Activated CD4-positive, alpha-beta memory T cell treated with anti-CD3 and anti-CD28 coated beads for 36 hours (primary cell): ENCODE measurements at places on chromosomes 2 and 18.

DNA sequence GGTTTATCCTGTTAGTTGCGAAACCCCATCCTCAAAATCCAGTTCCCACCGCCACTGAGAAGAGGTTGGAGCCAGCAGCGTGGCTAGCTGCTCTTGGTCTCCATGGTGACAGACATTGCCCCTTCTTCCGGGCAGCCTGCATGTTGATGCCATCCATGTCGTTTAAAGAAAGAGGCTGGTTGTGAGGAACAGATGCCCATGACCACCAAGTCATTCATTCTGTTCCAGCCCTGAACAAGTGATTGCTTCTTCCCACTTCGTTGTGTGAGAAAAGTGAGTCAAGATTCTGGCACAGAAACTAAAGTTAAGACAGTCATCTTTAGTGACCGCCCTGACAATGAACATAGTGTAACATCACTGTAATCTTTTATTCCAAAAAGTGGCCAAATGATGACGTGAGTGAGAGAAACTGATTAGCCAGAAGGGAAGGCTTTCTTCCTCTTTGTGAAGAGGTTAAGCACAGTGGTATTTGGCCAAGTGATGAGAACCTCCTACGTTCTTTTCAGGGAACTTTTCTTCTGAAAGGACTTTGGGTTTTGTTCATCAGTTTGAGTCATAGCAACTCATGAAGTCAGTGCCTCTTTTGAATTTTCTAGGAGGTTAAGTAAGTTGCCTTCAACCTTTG, 272.5 kb downstream of the GALR1 start:
- no peak for DNase-seq

DNA sequence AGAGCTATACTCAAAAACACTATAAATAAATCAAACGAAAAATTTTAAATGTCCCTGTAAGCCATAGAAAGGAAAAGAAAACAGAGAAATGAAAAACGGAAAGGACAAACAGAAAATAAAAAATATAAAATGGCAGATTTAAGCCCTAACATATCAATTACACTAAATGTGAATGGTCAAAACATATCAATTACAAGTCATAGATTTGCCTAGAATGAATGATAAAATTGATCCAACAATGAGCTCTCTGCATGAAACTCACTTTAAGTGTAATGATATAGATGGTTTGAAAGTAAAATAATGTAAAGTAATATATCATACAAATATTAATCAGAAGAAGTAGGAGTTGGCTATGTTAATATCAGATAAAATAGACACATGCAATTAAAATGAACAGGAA, 54.2 kb upstream of the TCF4 start:
- DNase-seq, result no peak

DNA sequence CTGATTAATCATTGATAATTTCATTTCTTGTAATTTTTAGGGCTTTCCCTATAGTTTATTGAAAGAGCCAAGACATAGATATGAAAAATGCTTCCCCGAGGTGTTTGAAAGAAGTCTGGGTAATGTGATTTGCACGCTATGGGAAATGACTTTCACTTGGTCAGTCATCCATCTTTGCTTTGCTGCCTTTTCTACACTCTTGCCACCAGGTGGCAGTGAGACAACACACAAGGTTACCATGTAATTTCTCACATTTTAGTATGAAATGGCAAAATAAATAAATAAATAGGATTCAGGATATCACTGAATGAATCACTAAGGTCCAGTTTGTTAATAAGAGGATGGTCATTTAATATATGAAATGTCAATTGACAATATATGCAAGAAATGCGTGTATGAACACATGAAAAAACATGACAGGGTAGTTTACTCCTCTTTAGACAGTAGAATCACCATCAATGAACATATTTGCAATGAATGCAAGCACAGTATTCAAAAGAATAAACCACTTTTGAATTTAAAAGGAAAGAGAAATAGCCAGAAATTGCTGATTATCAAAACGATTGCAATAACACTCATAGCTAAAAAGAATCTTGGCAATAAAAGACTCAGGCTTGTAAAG, 52.2 kb upstream of the KCNH7 start:
- DNase-seq, result no peak

DNA sequence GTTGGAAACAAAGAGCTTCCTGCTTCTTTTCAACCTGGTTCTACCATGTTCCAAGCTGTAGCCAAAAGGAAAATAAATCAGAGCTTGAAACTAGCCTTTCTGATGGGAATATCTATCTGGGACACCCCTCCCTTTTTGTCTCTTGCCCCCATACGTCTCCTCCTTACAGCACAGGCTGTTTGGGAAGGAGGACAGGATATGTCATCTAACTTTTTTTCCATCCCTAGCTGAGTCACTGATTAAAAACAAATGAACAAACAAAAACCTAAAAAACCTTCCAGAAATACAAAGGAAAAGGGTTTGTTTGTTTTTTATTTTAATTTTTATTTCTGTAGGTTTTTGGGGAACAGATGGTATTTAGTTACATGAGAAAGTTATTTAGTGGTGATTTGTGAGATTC, 151.6 kb downstream of the FAM210A start:
- no peak for DNase-seq

GRCh38 chr2:238284802-238285515, 3.5 kb downstream of the PER2 start:
- DNase-seq, result no peak

DNA sequence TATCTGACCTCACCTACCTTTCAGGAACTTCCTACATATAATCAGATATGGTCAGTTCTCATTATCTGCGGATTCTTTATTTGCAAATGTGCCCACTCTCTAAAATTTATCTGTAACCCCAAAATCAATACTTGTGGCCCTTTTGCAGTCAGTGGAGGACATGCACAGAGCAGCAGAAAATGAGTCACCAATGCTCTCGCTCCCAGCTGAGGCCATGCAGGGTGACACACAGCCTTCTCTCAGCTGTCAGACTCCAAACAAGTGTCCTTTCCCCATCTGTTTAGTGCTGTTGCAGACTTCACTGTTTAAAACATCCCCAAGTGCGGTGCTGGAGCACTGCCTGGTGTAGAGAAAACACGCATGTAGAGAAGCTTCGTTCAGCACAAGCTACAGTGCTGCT, 171.9 kb upstream of the SALL3 start:
- no peak for DNase-seq

DNA sequence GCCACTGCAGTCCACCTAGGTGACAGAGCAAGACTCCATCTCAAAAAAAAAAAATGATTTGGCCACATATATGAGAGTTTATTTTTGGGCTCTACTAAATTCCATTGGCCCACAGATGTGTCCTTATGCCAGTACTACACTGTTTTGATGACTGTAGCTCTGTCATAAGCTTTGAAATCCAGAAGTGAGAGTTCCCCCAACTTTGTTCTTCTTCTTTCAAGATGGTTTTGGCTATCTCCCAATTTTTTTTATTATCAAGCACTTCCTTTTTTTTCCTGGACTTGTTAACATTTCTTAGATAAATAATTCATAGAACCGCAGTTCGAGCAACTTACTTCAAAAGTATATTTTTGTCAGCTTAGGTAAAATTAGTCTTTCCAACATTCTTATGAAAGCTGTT, 96.9 kb downstream of the TSHZ1 start:
- no peak for DNase-seq

DNA sequence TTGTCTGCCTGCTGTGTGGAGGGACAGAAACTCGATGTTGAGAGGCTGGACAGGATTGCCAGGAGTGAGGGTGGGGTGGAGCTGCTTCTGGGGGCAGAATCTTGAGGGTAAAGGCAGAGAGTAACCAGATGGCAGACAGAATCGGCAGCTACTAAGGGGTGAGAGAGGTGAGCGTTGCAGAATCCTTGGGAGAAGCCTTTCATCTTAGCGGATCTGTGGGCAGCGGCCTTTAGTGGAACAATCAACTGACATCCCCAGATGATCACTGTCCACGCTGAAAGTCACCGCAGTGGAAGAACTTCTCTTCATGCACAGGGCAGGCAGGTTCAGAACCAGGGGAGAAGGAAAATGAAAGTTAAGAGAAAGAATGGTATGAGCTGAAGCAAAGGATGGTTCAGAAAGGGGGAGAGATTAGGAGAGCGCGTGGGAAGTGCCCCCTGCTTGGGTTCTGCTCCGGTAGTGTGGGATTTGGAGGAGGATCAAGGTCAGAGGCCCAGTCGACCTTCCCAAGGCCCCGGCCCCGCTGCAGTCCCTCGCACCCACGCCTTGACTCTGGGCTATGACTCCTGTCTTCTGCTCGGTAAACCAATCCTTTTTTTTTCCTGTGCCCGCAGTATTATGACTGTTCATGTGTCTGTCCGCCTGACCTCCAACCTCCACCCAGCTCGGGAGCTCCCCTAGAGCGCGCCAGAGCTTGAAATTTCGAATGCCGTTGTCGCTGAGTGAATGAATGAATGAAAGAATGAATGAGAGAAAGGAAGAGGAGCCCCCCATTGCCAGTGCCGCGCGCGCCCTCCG, 584 bp downstream of the BOLA3 start:
- peak; percentile 72 for DNase-seq

GRCh38 chr18:62585274-62586150, 62.7 kb downstream of the ZCCHC2 start:
- peak; percentile 81 for DNase-seq

DNA sequence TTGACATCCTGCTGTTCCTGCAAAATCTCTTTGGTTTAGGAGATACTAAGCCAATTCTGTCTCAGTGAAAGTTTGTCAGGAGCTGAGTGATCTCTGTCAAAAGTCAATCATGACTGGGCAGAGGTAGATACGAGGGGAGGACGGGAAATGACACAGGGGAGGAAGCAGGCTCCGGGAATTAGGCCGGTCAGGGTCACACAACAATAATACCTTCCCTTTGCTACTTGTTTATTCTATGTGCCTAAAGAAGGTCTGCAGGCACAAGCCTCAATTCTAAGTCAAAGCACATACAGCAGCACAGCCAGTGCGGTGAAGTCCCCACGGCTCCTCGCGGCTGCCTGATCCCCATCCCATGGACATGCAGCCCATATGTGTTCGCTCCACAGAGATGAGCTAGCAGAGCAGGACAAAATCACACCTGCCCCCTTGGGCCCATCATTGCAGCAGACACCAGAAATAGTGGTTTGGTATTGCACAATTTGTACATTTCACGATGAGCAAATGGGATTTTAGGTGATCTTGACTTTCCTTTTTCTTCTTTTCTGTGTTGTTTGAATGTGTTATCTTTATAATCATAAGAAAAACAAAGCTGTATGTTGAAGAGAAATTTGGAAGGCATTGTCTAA, 141.4 kb downstream of the VAPA start:
- DNase-seq, result no peak

GRCh38 chr2:102492006-102492405, 19.0 kb downstream of the SLC9A4 start:
- DNase-seq, result no peak

DNA sequence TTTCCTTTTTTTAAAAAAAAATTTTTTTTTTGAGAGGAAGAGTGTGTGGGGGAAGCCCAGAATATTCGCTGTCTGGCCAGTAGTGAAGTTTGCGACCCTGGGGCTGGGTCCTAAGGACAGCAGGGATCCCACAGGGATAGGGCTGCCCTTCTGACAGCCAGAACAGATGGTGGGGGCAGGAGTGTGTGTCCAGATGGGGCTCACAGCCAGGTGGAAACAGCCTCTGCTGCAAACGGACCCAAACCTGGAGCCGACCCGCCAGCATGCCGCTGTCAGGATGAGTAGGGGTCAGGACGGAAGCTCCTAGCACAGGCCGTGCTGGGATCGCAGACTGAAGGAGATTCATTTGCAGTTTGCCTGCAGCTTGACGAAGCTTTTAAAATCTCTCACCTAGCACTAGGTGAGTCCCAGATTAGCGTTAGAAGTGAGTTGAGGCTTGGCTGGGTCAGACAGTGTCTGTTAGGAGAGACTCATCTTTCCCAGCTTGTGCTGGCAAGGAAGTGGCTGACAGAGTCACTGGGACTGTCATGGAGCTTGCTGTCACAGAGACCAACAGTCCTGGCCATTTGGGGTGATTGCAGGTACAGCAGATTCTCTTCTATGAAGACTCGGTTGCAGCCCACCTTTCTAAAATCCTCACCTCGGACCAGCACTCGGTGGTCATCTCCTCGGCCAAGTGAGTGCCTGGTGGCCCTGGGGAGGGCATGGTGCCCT, 93.4 kb downstream of the DGKD start:
- DNase-seq, result no peak

DNA sequence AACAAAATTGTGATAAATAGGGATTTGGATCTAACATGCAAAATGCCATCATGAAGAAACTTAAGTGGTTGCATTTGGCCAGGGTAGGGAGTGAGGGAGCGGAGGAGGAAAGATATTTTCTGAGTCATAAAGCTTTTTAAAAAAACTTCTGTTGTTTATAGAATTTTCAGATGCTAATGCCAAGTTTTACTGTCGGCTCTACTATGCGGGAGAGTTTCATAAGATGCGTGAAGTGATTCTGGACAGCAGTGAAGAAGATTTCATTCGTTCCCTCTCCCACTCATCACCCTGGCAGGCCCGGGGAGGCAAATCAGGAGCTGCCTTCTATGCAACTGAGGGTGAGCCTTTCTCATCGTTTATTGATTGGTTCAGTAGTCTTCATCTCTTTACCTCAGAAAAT, 56.0 kb upstream of the PTH2R start:
- no peak for DNase-seq

DNA sequence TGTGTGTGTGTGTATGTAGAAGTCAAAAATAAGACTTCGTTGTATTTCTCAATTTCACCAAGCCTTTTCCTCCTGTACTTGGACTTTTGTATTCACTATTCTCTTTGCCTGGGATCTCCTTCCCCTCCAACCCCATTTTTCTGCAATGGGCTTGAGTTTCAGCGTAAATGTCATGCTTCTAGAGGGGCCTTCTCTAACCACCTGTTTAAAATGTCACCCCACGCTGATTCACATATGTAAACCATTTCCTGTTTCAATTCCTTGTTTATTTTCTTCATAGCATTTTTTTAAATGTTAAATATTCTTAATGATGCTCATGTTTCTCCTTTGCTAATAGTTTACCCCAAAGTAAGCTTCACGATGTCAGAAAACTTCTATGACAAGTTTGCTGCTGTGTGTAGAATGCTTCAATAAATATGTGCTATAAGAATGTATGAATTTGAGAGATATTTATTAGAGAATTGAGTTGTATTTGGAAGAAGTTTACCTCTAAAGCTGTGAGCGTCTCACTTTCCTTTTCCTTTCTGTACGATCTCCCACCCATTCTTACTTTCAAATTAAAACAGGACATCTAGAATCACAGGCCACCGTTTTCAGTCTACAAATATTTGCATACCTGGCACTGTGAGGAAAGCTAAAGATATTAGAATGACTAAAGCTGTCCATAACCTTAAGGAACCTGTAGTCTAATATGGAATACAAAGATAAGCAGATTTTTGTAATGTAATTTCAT, 762.4 kb downstream of the LRRTM4 start:
- DNase-seq, result no peak

DNA sequence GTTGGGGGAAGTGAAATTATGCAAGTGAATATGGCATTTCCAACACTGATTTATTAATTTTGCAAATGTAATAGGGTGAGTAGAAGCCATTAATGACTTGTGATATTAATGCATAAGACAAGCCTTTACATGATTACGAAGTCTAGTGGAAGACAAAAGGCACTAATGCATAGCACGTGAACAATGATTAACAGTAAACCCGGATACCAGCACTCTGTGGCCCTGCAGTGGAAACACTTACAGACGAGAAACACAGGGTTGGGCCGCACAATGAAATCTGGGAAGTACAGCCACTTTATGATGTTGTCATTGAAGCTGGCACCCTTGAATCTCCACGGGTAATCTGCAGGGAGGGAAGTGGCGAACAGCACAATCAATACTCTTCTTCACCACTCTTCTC, 233.4 kb downstream of the NAPG start:
- no peak for DNase-seq
